Cardiac muscle cell (in vitro differentiated cells and primary cell): ENCODE measurements at places on chromosomes 12 and 14. TPM values are rescaled to one million over a fixed set of nuclear protein-coding genes. Genes with fewer than 3 reads are reported as not detected.

TAS2R42 gene
- not detected in 2 replicates for polyA plus RNA-seq

OR5AU1 gene
- polyA plus RNA-seq: not detected in 2 replicates

TRIAP1 gene
- 41.9 and 58.8 TPM in 2 replicates for polyA plus RNA-seq

CARMIL3 gene
- 0.05 and 0.22 TPM in 2 replicates for polyA plus RNA-seq

DUSP6 gene
- 177 and 191 TPM in 2 replicates for polyA plus RNA-seq

PTHLH gene
- polyA plus RNA-seq: 0.20 TPM in 1 of 2 replicates, not detected in the other

FLVCR2 gene
- 1.9 and 4.0 TPM in 2 replicates for polyA plus RNA-seq

HHIPL1 gene
- 1.1 and 1.2 TPM in 2 replicates for polyA plus RNA-seq

KICS2 gene
- 0.81 and 3.5 TPM in 2 replicates for polyA plus RNA-seq

RASAL1 gene
- 0.24 TPM in 1 of 2 replicates, not detected in the other for polyA plus RNA-seq

CHGA gene
- 0.31 and 0.73 TPM in 2 replicates for polyA plus RNA-seq

CCDC59 gene
- 39.1 and 67.2 TPM in 2 replicates for polyA plus RNA-seq

CD4 gene
- 5.2 and 5.9 TPM in 2 replicates for polyA plus RNA-seq

TRHDE gene
- polyA plus RNA-seq: not detected in 2 replicates

COPZ1 gene
- 213 and 233 TPM in 2 replicates for polyA plus RNA-seq

KRT72 gene
- not detected in 2 replicates for polyA plus RNA-seq

CD163 gene
- polyA plus RNA-seq: not detected in 2 replicates

C12orf54 gene
- polyA plus RNA-seq: not detected in 2 replicates

DDHD1 gene
- 15.2 and 15.3 TPM in 2 replicates for polyA plus RNA-seq

KRT7 gene
- 0.50 TPM in 1 of 2 replicates, not detected in the other for polyA plus RNA-seq

MDM1 gene
- polyA plus RNA-seq: 13.4 and 18.0 TPM in 2 replicates

RNF212B gene
- polyA plus RNA-seq: 0.72 TPM in 1 of 2 replicates, not detected in the other

TGM1 gene
- polyA plus RNA-seq: 0.65 TPM in 1 of 2 replicates, not detected in the other

ADAMTS20 gene
- polyA plus RNA-seq: 0.12 and 0.13 TPM in 2 replicates

KRT73 gene
- polyA plus RNA-seq: not detected in 2 replicates

FGF6 gene
- polyA plus RNA-seq: not detected in 2 replicates

IL26 gene
- polyA plus RNA-seq: not detected in 2 replicates

PEX5 gene
- polyA plus RNA-seq: 20.4 and 20.8 TPM in 2 replicates

MAP1LC3B2 gene
- polyA plus RNA-seq: 7.2 and 14.9 TPM in 2 replicates

ALDH1L2 gene
- 0.12 and 2.3 TPM in 2 replicates for polyA plus RNA-seq

OAS3 gene
- 0.59 TPM in 1 of 2 replicates, not detected in the other for polyA plus RNA-seq

FSCB gene
- polyA plus RNA-seq: not detected in 2 replicates

PTGER2 gene
- polyA plus RNA-seq: not detected in 2 replicates

NFATC4 gene
- polyA plus RNA-seq: 83.2 and 120 TPM in 2 replicates

CD63 gene
- polyA plus RNA-seq: 694 and 1,103 TPM in 2 replicates

PTPN21 gene
- polyA plus RNA-seq: 12.0 and 12.2 TPM in 2 replicates

TDRD9 gene
- 0.31 TPM in 1 of 2 replicates, not detected in the other for polyA plus RNA-seq

CDK2 gene
- polyA plus RNA-seq: 33.9 and 40.8 TPM in 2 replicates

KRT5 gene
- polyA plus RNA-seq: 0.23 TPM in 1 of 2 replicates, not detected in the other

DPPA3 gene
- polyA plus RNA-seq: not detected in 2 replicates

C14orf180 gene
- 13.3 and 19.7 TPM in 2 replicates for polyA plus RNA-seq

CKB gene
- polyA plus RNA-seq: 177 and 327 TPM in 2 replicates

MANSC4 gene
- not detected in 2 replicates for polyA plus RNA-seq

SLC7A7 gene
- 1.4 and 1.9 TPM in 2 replicates for polyA plus RNA-seq

TBX3 gene
- polyA plus RNA-seq: 63.7 and 78.3 TPM in 2 replicates

CCDC196 gene
- polyA plus RNA-seq: 0.13 TPM in 1 of 2 replicates, not detected in the other

GPR84 gene
- not detected in 2 replicates for polyA plus RNA-seq

GSC gene
- 0.24 TPM in 1 of 2 replicates, not detected in the other for polyA plus RNA-seq

TSHR gene
- polyA plus RNA-seq: 0.38 and 3.7 TPM in 2 replicates

SVOP gene
- not detected in 2 replicates for polyA plus RNA-seq

TROAP gene
- 8.2 and 82.4 TPM in 2 replicates for polyA plus RNA-seq

TAS2R9 gene
- polyA plus RNA-seq: not detected in 2 replicates

TMPRSS12 gene
- not detected in 2 replicates for polyA plus RNA-seq

ESRRB gene
- polyA plus RNA-seq: 5.2 and 6.6 TPM in 2 replicates

FZD10 gene
- not detected in 2 replicates for polyA plus RNA-seq

SLC22A17 gene
- polyA plus RNA-seq: 43.8 and 55.1 TPM in 2 replicates
